ENCODE measurements at places on chromosomes 4 and X. TPM values are rescaled to one million over a fixed set of nuclear protein-coding genes. Genes with fewer than 3 reads are reported as not detected.

DNA sequence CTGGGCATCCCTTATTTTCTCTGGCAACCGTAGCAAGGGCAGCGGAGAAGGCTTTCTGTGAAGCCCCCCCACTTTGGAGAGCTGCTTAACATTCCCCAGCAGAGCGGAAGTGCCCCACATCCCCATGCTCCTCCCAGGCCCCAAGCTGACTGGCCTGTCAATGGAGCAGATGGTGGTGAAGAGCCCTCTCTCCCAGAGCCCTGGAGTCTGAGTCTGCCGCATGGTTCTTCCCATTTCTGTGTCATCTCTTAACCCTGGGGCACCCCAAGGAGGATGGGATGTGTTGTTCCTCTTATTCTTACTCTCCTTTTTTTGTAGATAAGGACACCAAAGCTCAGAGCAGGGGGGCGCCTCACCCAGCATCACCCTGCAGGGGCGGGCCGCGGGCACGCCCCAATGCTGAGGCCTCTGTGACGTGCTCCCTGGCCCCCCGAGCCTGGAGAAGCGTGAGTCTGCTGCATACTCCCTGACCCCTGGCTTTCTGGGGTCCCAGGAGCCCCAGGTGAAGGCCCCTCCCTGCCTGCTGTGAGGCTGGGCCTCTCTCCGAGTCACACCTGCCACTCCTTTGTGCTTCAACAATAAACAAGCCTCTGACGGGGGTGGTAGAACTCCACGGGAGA lies 35.9 kb downstream of the ADRA2C start:
- no peak for ATAC-seq

UGT2A1 gene
- total RNA-seq, result not detected

DNA sequence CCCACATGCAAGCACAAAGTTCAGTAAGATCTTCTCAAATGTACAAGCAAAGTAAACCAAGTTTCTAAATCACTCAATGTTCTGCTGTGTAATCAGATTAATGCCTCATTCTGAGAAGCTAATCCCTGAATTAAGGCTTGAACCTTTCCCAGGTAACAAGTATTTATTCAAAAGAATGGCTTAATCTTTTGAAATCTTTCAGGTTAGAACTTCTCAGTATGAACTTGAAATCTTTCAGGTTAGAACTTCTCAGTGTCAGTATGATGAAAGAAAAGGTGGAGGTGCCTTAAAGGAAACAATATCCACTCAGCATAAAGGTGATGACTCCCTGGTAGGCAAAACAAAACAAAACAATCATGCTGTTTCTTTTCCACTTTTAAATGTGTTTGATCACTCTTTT lies 29.0 kb downstream of the TMPRSS11B start:
- no peak for ATAC-seq

NHSL2 gene
- 11.8 TPM for total RNA-seq

PCDH18 gene
- 75.5 TPM for total RNA-seq

HUWE1 gene
- total RNA-seq, result 170 TPM

DNA sequence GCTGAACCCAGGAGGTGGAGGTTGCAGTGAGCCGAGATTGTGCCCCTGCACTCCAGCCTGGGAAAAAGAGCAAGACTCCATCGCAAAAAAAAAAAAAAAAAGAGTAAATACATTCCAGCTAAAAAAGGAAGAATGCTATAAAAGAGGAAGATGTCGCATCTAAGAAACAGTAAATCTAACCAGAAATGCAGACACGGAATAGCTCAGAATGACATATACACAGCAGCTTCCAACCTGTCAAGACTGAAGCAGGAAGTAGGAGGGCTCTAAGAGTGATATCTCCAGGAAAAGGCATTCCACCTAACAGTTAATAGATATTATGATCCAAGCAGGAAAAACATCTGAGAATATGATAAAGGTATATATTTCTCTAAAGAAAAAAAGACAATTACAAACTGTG lies 16.0 kb downstream of the CLOCK start:
- no peak for ATAC-seq

- no peak for ATAC-seq
Observed at GRCh38 chrX:152635941-152636340, 1.8 kb upstream of the GABRQ start.

DNA sequence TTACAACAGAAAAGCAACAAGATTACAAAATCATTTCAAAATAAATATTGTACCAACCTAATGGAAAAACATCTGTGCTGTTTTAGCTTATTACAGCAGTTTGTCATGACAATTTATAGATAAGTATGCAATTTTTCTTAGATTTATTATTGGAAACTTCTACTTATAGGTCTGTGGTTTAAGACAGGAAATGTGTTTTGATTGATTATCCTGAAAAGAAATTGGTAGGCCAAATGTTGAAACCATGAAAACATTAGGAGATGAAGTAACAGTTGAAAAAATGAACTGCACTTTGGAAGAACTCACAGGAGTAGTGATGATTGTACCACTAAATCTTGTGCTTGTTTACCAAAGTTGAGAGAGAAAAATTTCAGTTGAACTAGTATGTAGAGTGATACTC lies 162.2 kb upstream of the GIMD1 start:
- ATAC-seq, result no peak

GRCh38 chr4:128653527-128654444 lies 155.7 kb upstream of the JADE1 start:
- ATAC-seq, result peak; percentile 86

GRCh38 chr4:67549123-67549522 lies 3.8 kb upstream of the CENPC start:
- ATAC-seq, result no peak

GRCh38 chr4:128177498-128177897 lies 110.1 kb downstream of the PGRMC2 start:
- no peak for ATAC-seq

GRCh38 chrX:54045563-54046228 lies 1.4 kb upstream of the PHF8 start:
- no peak for ATAC-seq

DNA sequence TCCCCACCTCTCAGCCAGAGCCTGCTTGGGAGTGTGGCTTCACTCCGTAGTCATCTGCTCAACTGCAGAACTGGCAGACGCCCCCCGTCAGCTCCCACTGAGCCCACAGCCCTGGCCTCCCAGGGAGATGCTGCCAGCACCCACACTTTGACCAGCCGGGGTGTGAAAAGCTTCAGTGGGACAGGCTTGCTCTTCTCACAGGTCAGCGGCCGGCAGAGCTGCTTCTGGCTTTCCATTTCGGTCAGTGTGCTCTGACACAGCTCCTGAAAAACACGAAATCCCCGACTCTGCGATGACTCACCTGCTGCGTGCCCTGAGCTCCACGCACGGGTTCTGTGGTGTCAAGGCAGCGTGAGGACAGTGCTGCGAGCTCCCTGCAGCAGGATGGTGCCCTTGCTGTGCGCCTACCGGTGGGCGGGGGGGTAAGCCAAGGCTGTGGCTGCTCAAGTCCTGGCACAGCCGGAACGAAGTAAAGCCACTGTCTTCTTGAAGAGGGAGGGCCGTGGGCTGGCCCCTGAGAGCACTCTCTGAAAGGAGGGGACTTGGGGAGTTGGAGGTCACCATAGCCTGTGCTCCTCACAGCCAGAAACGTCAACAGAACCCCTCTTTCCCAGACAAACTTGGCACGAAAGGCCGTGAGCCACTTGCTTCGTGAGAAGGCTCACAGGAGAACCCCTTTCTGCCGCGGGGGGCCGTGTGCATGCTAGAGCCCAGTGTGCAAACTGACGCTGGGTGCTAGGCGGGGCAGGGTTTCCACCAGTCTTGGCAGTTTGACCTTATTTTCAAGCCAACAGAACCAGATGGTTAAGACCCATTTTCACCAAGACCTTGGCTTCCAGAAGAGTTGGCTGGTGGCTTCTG lies 23.6 kb downstream of the NOP14 start:
- no peak for ATAC-seq

DNA sequence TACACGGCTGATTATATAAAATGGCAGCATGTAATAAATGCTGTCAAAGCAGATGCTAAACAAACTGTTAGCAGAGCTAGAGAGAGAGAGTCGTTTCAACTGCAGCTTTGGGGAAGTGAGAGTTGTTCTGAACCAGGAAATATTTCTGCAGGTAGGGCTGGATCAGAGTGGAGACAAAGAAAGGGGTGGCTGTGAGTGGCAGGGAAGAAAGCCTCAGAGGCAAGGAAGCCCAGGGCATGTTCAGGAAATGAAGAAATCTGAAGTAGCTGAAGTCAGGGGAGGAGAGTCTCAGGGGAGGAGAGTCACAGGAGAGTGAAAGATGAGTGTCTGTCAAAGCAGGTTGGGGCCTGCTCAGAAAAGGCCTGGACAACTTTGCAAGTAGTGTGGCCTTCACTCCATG lies 48.4 kb upstream of the RPS6KA3 start:
- ATAC-seq, result no peak

COX7B gene
- 504 TPM for total RNA-seq

DNA sequence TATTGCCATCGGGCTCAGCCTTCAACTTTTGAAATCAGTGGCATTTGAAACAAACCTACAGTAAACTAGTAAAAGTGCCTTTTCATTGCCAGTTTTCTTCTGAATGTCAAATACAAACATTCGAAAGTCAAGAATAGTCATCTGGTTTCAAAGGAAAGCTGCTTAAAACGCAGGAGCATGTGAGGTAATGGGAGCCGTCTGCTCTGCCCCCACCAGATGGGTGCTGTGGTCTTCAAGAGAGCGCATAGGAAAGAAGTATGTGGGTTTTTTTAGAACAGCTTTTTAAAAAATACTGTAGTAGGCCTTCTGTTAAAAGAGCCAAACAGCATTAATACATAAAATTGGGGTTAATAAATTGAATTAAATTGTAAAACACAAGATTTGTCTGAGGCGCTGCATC lies 88.6 kb downstream of the STOX2 start:
- ATAC-seq, result no peak

GRCh38 chr4:161252520-161253141 lies 911.2 kb downstream of the FSTL5 start:
- no peak for ATAC-seq

HTATSF1 gene
- total RNA-seq, result 62.1 TPM

RIBC1 gene
- total RNA-seq, result 0.85 TPM

OCIAD2 gene
- 9.3 TPM for total RNA-seq

- ATAC-seq, result no peak
Observed at GRCh38 chrX:152886716-152887115, 11.2 kb upstream of the ZNF185 start.

TAB3 gene
- 26.0 TPM for total RNA-seq

All from gastroesophageal sphincter (tissue), 4 donors.